Camera-type eye (tissue), 1 donor: ENCODE measurements at places on chromosomes 6 and 20. TPM values are rescaled to one million over a fixed set of nuclear protein-coding genes. Genes with fewer than 3 reads are reported as not detected.

Gene ARMC12
- 0.38 TPM for total RNA-seq

Gene ADGRG6
- total RNA-seq = 23.6 TPM

Gene EPB41L1
- 105 TPM for total RNA-seq

Gene COL9A1
- total RNA-seq = 74.7 TPM

Gene PCK1
- total RNA-seq = 2.4 TPM

Gene OTOR
- not detected for total RNA-seq

Gene POLR1H
- total RNA-seq = 17.3 TPM

Gene PBOV1
- total RNA-seq = not detected

Gene OGFR
- 33.9 TPM for total RNA-seq

Gene SMOC2
- 56.6 TPM for total RNA-seq

Gene TRAM2
- 19.9 TPM for total RNA-seq

Gene RBM39
- 668 TPM for total RNA-seq

Gene PACSIN1
- 32.2 TPM for total RNA-seq

Gene SLC35D3
- 4.9 TPM for total RNA-seq

Gene OLIG3
- not detected for total RNA-seq

Gene NFATC2
- 5.1 TPM for total RNA-seq

Gene NELFCD
- 69.7 TPM for total RNA-seq

Gene LPA
- total RNA-seq = 0.93 TPM

Gene COQ3
- 4.7 TPM for total RNA-seq

Gene ULBP1
- total RNA-seq = 0.60 TPM

Gene BPIFB1
- total RNA-seq = not detected

Gene RIPPLY2
- total RNA-seq = 2.7 TPM

Gene HACE1
- total RNA-seq = 55.3 TPM

Gene ECT2L
- total RNA-seq = not detected

Gene NKX2-2
- not detected for total RNA-seq

Gene B3GAT2
- 15.0 TPM for total RNA-seq

Gene TMC2
- total RNA-seq = not detected

Gene SEL1L2
- 0.60 TPM for total RNA-seq

Gene CGA
- total RNA-seq = not detected

Gene SLA2
- total RNA-seq = 0.38 TPM

Gene ADGRF4
- total RNA-seq = 0.33 TPM

Gene TCP11
- total RNA-seq = 0.99 TPM

Gene BTN1A1
- total RNA-seq = not detected

Gene SNX9
- total RNA-seq = 26.4 TPM

Gene SPATS1
- total RNA-seq = not detected

Gene ADGB
- total RNA-seq = 3.1 TPM

Gene OSTM1
- total RNA-seq = 39.9 TPM

Gene ID1
- 143 TPM for total RNA-seq

Gene ADAM33
- total RNA-seq = 42.6 TPM
